Putamen (tissue), 1 donor: ENCODE measurements at places on chromosomes 1 and 21.

- no peak for DNase-seq
Observed at GRCh38 chr1:30444401-30444800, 279.0 kb downstream of the MATN1 start.

- DNase-seq, result no peak
Observed at GRCh38 chr1:87007323-87007722, 92.9 kb downstream of the HS2ST1 start.

DNA sequence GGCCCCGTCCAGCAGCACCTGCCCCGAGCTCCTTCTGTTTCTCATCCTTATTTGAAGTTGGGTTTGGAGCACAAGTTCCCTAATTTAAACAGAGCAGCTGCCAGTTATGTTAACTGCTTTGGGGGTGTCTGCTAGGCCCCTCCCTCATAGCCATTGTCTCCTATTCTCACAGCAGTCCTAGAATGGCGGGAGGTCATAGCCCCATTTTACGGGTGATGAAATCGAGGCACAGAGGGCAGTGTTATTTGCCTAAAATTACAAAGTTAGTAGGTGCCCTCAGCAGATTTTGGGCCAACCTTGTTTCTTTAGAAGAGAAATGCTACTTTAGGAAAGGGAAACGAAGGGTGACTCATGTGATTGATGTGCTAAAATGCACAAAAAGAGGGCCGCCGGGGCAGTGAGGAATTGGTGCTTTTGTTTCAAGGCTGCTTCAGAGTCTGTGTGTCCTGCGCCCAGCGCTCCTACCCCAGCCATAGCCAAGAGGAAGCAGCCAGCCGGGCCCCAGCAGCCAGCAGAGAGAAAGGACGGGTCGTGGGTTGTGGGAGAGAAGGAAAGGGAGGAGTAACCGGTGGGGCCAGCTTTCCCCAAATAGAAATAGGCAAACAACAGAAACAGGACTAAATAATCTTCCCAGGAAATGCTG, 13.0 kb downstream of the VANGL1 start:
- DNase-seq, result no peak

GRCh38 chr1:88943241-88943640, 49.2 kb downstream of the KYAT3 start:
- DNase-seq, result no peak

- DNase-seq, result no peak
Observed at GRCh38 chr1:192559115-192560006, 16.2 kb upstream of the RGS1 start.

GRCh38 chr1:19441048-19441780, 44.1 kb downstream of the CAPZB start:
- DNase-seq, result no peak

- no peak for DNase-seq
Observed at GRCh38 chr1:180888870-180889269, 23.8 kb upstream of the KIAA1614 start.

GRCh38 chr1:228883535-228883934, 148.3 kb downstream of the RHOU start:
- DNase-seq, result no peak

- no peak for DNase-seq
Observed at GRCh38 chr1:73654714-73655113, 543.3 kb downstream of the LRRIQ3 start.

- DNase-seq, result no peak
Observed at GRCh38 chr1:97630281-97630680, 290.6 kb downstream of the DPYD start.

- DNase-seq, result no peak
Observed at GRCh38 chr1:201369209-201369608, 8.3 kb downstream of the TNNT2 start.

DNA sequence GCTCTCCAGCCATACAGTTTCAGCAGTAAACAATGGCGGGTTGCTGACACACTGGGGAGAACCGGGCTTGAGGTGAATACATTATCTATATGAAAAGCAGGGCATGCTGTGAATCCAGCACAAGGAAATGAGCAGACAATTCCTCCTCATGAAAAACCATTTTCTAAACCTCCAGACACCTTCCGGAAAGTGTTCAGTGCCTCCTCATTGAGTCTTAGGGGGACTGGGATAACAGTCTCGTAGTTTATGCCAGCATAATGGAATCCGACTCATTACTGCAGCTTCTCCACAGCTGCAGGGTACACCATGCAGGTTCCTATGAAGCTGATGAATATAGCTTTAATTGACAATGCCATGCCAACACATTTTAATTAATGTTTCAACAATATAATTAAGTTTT, 284.1 kb downstream of the BACH1 start:
- no peak for DNase-seq

- no peak for DNase-seq
Observed at GRCh38 chr1:201145132-201145531, 9.1 kb downstream of the TMEM9 start.
